ENCODE measurements at places on chromosomes 3 and 15.

DNA sequence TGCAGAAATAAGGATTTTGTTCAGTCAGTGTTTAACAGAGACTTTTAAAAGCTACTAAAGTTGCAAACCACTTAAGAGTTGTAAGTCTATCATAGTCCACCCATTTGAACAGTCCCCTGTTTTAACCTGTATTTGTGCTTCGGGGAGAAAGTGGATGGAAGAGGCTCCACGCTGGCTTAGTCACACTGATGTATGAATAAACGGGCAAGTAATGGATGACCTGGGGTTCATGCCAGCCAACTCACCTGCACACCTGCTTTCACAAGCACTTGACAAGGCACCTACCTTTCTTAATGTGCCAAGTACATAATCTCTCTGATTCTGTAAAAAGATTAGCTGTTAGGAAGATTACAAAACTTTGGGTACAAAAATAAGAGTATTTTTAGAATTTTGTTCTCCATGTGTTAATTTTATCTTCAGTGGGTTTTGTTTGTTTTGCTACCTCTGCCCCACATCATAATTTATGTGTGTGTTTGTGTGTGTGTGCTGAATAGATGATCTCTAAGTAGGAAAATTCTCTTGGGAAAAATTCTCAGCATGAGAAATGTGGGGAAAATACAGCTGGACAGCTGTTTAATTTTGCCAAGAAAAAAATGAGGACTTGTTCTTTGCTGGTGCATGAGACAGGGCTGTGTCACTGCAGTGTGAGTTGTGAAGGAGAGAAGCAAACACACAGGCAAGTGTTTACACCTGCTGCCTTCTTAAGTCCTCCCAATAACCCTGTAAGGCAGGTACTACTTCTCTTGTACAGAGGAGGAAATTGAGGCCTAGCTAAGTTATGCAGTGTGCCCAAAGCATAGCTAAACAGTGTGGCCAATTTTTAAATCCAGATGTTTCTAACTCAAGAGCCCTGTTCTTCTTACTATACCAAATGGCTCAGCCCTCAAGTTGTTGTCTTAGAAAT, 181.2 kb upstream of the IL12A start:
- no peak for DNase-seq

DNA sequence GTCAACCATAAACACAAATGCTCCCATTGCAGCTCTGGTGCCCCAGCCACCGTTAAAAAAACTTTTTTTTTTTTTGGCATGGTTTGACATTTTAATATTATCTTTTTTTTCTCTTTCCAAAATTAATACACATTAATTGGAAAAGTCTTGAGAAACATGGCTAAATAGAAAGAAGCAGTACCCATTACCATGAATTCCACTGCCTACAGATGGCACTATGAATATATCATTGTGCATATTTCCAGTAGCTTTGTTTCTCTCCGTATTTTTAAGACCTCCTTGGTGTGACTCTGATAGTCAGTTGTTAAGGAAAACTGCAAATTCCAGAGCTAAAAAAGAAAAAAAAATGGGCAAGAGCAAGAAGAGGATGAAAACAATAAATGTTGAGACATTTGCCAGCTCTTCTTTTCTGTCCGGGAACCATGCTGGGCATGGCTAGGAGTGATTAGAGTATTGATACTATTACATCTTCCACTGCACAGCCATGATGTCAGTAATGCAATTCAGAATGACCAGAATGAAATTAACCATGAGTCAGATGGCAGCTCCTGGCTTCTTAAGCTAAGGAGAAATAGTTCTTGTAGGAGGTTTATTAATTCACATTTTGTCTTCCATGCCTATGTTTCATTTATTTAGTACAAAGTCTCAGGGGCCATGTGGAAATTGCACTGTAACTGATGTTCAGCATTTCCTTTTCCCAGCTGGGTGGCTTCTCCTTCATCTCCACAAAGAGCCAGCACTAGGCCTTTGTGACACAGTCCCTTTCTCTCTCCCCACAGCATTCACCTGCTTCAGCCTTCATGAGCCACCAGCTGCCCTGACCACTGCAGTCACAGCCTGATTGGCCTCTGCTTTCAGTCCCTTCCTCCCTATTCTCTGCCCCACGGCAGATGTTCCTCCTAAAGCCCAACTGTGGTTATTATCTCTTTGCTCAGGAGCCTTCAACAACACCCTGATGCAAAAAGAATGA, 31.8 kb downstream of the SLC7A14 start:
- DNase-seq = no peak

GRCh38 chr3:143414571-143415253, 295.1 kb downstream of the CHST2 start:
- DNase-seq = no peak

GRCh38 chr3:72214066-72214951, 429.4 kb upstream of the PROK2 start:
- no peak for DNase-seq

DNA sequence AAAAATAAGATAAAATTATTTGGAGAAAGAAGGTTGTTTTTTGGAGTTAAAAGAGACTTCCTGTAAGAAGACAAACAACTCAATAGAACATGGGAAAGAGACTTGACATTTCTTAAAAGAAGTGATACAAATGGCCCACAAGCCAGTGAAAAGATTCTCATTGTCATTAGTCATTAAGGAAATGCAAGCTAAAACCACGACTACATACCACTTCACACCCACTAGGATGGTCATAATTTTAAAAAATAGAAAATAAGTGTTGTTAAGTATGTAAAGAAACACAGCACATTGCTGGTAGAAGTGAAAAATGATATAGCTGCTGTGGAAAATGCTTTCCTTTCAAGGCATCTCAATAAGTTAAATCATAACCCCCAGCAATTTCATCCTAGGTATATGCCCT, 44.4 kb upstream of the GK5 start:
- DNase-seq = no peak

DNA sequence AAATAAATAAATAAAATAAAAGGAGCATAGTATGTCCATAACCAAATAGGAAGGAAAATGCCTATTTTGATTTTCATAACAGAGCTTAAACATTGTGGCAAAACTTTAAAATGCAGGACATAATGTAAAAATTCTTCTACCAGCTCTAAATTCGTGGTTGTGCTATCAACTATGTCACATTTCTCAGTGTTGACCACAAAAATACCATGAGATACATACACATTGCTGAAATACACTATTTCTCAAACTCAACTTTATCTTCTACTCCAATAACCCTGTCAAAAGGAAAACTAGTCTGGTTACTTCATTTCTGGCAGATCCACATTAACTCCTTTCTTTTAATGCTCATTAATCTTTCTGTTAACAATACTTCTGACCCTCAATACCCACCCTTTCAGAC, 523.2 kb downstream of the FHIT start:
- no peak for DNase-seq

DNA sequence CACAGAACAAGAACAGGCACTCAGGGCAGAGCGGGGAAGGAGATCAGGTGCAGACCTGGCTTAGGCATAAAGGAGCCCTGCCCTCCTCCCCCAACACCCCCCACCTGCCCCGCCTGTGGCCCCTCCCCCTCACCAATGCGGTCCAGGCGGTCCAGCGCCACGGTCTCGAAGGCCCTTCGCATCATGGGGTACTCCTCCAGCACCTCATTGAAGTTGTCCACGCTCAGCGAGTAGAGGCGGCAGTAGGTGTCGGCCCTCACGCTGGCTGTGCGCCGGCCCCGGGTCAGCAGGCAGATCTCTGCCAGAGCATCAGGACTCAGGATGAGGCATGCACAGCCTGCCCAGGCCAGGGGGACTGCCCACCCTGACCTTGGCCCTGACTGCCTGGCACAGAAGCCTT, 44.8 kb downstream of the HCN4 start:
- DNase-seq = no peak
